Lower leg skin (tissue), 4 donors: ENCODE measurements at places on chromosomes 2 and 18.

- DNase-seq, result no peak
Measured at GRCh38 chr2:1461507-1462390, 48.5 kb downstream of the TPO start.

- DNase-seq, result no peak
Measured at GRCh38 chr18:36757991-36758390, 70.8 kb downstream of the TPGS2 start.

DNA sequence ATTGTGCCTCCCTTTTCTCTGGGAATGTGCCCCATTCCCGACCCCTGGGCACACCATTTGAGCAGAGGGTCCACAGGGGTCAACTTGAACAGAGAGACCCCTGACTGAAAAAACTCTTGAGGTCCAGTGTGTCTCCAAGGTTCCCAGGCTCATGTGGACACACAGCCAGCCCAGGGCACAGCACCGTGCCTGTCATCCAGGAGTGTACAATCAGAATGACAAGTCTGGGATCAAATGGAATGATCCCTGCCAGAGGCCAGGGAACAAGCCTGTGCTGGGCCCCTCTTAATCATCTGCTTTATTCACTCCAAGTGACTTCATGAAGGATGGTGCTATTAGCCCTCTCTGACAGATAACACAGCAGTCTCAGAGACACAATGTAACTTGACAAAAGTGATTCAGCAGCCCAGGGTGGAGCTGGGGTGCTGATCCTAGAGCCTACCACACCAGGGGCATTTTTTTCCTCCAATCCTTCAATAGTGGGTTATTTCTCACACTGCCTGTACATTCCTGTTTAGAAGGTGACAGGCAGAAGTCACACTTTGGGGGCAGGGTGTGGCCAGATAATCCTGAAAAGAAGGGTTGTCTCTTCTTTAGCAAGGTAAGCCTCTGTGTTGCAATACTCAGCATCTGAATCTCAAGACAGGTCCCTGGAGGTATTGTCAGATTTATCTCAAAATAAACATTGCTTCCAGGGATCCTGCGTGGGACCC, 84.0 kb upstream of the TMEM200C start:
- DNase-seq, result no peak

GRCh38 chr2:20198796-20199632, 25.9 kb downstream of the SDC1 start:
- DNase-seq, result no peak

GRCh38 chr2:217216982-217217381, 357.1 kb upstream of the TNP1 start:
- DNase-seq, result no peak

GRCh38 chr2:199946836-199947235, 8.5 kb downstream of the TYW5 start:
- DNase-seq, result no peak
